CD8-positive, alpha-beta memory T cell (primary cell): ENCODE measurements at places on chromosomes 2 and 18.

DNA sequence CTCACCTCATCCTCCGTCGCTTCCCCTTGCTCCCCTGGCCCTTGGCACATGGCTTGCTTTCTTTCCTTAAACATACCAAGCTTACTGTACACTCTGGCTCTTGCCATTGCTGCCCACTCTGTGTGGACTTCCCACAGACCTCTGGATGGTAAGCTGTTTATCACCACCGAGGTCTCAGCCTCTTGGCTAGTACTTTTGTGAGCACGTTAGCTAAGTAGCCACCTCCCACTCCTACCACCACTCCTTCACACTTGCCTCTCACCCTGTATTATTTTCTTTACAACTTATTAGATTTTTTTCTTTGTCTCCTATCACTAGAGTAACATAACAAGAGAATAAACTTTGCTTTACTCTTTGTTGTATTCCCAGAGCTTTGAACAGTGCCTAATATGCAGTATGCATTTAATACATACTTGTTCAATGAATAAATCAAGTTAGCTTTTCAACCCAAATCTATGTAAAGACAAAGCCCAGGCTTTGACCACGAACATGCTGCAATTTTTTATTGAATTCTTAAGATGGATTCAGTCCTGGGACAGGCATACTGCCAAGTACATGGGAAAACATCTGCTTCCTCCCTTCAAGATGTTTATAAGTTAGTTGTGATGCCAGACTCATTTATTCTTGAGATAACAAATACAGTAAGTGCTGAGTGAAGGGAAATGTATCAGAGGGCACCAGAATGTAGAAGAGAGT, 25.0 kb upstream of the MSGN1 start:
- no peak for DNase-seq

DNA sequence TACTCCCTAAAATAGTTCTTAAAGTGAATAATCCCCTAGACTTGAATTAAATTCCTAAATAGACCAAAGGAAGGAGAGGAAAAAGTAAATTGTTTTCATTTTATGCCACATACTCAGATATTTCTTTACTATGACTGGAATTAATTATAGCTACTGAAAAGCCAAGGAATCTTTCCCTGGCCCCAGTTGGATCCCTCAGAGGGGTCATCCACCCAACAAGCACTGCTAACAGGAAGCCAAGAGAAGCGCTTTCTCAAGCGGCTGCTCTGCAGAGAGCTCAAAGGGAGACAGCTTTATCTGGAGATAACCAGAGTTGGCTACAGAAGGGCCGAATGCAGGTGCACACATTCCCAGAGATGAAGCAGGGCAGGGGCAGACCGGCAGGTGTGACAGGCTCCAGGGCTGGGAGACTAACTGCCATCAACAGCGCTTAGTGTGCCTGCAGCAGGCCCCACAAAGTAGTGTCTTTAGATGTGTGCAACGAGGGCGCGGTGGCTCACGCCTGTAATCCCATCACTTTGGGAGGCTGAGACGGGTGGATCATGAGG, 51.1 kb downstream of the POLR1A start:
- DNase-seq: no peak

DNA sequence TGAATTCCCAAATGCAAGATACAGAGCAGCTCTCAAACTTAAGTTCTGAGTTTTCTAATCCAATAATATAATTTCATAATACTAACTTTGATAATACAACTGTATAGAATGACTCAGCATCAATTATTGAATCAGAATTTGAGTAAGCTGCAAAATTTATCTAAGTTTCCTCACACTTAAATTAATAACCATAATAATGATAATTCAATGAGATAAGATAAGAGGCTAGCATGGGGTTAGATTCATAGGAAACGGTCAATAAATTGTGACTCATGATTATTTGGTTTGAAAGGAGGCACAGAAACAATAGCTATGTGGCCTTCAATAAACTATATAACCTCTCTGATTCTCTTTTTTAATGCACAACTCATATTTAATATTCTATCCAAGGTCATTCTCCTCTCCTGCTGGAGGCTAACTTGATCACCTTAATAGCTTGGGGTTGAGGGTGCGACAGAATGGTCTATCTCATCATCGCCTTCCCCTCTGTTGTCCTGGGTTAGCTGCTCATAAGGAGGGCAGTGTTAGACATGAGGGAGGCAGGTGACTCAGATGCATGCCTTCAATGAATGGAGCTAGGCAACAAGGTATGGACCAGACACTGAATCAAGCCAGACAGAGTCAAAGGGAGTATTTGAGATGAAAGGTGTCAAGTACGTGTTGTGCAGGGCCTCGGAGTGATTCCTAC, 36.2 kb upstream of the BMP10 start:
- DNase-seq: no peak

GRCh38 chr18:37317486-37317885, 248.1 kb downstream of the CELF4 start:
- DNase-seq: no peak

- no peak for DNase-seq
Observed at GRCh38 chr2:143901185-143901842, 618.6 kb downstream of the ZEB2 start.

DNA sequence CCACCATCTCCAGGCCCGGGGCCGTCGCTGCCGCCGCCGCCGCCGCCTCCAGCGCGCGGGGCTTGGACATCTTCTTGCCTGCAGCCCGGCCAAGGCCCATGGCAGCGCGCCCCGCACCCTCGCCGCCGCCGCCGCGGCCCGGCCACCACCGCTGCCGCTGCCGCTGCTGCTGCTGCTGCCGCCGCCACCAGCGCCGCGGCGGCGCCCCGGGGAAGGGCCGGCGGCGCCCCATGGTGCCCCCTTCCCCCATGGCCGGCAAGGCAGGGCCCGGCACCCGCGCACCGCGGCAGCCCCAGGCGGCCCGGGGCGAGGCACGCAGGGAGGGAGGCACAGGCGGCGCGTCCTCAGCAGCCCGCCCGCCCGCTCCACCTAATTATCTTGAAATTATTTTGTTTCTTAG, 3057.4 kb downstream of the RPIA start:
- no peak for DNase-seq

DNA sequence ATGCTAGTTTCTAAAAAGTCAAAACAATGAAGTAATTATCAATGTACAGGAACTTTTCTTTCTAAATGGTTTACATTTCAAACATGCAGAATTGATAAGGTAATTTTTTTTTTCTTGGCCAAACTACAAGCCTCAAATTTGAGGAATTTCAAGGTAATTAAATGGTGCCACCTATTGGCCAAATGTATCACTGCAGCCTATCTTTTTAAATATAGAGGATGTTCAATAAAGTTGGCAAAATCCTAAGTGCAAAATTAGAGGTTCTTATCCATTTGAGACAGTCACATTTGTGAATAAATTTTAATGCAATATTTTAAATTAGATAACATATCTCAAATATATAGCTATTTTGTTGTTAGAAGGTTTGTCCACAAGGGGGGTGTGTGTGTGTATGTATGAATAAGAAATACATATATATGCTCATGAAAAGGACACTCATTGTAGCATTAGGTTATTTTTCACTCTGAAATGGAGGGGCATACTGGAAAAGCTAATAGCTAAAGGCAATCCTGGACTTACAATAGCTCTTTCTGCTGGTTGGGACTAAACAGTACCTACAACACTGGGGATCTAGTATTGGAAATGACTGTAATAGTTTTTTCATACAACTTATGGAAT, 26.2 kb downstream of the MMADHC start:
- DNase-seq: peak; percentile 36

DNA sequence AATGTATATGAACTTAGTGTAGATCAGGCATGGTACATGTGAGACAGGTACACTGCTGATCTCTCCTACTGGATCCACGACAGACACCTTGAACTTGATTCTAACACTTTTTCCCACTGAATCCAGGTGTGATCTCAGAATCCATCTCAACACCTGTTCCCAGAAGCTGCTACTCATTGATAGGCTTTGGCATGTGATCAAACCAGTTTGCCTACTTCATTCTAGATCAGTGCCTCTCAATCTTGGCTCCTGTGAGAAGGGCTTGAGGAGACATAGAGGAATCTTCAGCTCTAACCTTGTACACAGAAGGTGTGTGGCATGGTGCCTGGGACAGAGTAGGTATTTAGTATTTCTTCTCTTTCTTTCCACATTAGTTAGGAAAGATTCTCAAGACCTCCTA, 212.3 kb upstream of the ATP5MC3 start:
- DNase-seq: no peak

GRCh38 chr2:241511091-241511741, 2.8 kb upstream of the STK25 start:
- DNase-seq: no peak

DNA sequence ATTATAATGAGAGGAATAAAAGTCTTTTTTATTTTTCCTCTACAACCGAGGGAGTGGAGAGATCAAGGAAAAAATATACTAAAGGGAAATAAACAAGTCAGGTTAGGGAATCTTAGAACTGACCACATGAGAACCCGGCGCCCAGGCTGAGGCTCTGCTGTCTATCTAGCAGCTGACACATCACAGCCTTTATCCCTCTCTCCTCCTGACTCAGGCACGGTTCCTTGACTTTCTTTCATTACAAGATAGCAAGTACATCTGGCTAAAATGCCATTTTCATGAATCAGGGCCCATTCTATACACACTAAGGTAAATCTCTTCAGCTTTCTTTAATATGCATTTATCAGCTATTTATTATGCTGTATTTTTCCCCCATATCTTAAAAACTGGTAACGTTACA, 296.0 kb downstream of the TMX3 start:
- no peak for DNase-seq

- DNase-seq: no peak
Observed at GRCh38 chr2:232839411-232840079, 30.5 kb upstream of the SNORC start.

- DNase-seq: no peak
Observed at GRCh38 chr2:109261906-109262631, 133.1 kb downstream of the SH3RF3 start.

DNA sequence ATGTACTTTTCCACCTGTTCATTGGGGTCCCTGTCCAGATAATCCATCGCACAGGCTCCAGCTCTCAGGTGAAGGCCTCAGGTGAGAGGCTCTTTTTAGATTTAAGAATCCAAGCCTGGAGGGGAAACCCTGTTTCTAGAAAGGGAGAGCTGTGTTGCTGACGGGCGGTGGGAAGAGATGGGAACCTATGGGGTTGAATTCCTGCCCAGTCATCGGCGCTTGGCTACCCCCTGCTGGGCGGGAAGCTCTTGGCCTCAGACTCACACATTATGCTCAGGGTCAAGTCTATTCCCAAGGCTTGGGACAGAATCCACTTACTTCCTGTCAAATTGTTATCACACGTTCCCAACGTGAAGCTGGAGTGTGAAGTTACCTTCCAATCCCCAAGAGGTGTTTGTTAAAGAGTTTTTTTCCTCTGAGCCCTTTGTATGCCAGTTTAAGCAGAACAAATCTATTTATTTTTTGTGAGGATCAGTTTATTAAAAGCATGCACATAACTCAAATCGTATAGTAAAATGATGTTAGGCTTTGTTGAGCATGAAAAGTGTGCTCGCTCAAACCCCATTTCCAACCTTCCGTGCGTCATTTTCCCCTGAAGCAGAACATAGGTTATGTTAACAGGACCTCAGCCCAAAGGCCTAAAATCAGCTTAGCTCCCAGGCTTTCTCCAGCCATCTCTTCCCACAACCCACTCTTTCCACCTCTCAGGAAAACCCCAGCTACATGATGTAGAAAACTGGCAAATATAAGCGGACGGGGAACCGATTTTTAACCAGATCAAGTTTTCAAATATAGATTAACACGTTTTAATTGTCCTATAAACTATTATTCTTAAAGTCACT, 181.7 kb upstream of the ETAA1 start:
- no peak for DNase-seq

DNA sequence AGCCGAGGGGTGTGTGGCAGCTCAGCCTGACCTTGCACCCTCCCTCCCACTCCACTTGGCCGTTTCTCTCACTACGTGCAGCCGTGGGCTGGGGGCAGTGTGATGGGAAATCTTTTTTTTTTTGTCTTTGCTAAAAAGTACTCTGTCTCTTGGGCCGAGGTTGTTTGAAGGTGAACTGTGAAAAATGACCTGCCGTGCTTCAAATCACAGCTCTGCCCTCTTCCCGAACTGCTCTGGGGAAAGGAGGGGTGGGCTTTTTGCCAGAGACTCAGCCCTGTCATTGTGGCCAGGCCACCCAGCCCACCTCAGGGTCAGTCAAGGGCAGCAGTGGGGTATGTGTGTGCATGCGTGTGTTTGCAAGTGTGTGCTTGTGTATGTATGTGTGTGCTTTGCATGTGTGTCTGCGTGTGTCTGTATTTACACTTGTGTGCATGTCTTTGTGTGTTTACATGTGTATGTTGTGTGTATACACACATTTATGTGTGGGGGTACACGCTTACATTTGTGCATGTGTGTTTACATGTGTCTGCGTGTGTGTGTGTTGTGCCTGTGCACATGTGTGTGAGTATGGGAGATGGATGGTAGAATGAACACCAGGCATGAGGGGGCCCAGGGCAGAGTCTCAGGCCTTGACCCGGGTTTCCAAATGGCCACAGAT, 61.3 kb upstream of the HAAO start:
- DNase-seq: no peak

- DNase-seq: no peak
Observed at GRCh38 chr2:26597197-26597596, 44.0 kb downstream of the CIB4 start.

DNA sequence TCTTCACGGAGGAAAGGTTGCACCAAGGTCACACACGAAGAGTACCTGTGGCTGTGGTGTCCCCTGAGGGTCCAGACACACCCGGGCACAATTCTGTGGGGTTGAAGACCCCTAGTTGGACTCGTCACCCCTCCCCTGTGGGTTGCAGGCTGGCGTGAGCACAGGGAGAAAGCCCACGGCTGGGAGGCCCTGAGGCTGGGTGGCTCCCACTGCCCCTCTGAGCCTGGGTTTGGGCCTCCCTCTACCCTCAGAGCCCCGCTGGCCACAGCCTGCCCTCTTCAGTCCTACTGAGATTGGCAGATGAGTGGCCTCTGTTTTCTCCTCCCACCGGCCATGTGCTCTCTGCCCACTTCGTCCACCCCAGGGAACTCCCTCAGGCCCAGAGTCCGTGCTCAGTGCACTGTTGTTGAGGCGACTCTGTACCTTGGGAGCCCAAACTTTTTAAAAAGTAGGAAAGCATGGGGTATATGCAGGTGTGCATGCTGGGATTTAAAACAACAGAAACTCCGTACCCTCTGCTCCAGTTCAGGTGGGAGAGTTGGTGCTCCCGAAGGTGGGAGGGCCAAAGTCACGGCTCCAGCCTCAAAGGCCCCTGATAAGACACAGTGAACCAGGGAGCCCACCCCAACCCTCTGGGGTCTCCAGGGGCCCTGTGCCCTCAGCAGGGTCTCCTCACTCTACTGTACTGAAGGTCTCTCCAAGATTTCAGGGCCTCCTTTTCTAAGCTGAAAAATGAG, 19.1 kb downstream of the RAMP1 start:
- DNase-seq: no peak

GRCh38 chr2:150154308-150154797, 333.1 kb downstream of the RND3 start:
- no peak for DNase-seq

DNA sequence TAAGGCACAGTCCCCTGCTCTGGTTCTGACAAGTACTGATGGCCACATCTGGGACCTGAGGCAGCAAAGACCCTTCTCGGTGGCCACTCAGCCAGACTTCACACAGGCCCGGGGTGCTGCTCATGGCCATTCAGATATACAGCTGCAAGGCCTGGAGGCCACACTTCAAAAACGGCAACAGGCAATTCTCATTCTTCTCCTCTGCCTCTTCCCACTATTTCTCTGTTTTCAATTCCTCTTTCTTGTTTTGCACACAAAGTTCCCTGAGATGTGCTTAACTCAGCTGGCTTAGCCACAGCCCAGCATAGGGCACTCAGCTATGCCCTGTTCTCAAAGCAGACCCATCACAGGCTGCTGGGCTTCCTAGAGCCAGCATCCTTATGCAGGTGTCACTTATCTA, 29.9 kb downstream of the PTPN18 start:
- no peak for DNase-seq

- no peak for DNase-seq
Observed at GRCh38 chr18:24055878-24056277, 41.3 kb downstream of the TTC39C start.
